ENCODE measurements at places on chromosomes 6 and 20. TPM values are rescaled to one million over a fixed set of nuclear protein-coding genes. Genes with fewer than 3 reads are reported as not detected.

DNA sequence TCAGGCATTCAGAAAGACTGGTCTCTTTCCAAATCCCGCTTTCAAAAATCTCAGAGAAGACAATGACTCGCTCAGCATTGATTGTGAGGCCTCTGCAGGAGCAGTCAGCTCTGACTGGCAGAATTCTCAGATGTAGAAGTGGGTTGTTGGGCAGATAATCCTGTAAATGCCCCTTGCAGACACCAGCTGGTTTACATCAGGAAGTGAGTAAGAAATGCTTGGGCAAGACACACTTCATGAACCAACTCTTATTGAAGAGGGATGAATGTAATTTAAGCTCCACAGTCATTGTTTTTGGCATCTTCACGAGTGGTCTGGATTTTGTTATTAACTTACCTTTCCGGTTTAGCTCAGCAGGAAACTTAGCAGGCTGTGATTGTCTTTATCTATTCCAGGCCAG lies 166.6 kb downstream of the PLCB4 start:
- no peak for DNase-seq

GRCh38 chr6:98724537-98724936 lies 109.8 kb upstream of the POU3F2 start:
- no peak for DNase-seq

The NEURL2 gene
- 7.6 TPM for total RNA-seq

DNA sequence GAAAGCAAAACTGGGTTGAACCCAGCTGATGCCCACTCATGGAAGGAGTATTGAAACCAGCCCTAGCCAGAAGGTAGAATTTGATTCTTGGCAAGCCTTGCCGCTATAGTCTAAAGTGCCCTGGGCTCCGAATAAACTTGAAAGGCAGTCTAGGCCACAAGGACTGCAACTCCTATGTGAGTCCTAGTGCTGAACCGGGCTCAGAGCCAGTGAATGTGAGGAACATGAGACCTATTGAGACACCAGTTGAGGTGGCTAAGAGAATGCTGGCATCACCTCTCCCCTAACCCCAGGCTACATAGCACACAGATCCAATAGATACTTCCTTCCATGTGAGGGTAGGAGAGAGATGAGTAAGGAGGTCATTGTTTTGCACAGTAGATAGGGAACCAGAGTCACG lies 3.5 kb upstream of the DEFB110 start:
- DNase-seq: no peak

DNA sequence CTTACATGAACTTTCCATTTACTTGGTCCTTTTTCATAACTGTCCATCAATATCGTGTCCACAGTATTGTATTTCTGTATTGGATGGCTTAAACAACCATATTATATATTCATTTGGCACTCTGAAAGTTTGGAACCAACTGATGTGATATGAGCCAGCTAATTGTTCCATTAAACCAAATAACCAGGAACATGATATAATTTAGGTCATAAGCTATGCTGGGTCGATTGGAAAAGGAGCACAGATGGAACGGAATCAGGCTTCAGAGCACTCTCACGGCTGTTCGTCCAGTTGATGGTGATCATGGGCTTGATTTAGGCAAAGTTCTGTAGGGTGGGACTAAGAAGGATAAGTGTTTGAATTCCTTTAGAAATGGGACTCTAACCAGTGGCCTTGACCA lies 142.7 kb downstream of the DNAH8 start:
- no peak for DNase-seq

GRCh38 chr6:125300992-125301434 lies 754 bp downstream of the HDDC2 start:
- no peak for DNase-seq

GRCh38 chr6:126949786-126950185 lies 168.7 kb upstream of the RSPO3 start:
- DNase-seq: no peak

The SLC32A1 gene
- not detected for total RNA-seq

DNA sequence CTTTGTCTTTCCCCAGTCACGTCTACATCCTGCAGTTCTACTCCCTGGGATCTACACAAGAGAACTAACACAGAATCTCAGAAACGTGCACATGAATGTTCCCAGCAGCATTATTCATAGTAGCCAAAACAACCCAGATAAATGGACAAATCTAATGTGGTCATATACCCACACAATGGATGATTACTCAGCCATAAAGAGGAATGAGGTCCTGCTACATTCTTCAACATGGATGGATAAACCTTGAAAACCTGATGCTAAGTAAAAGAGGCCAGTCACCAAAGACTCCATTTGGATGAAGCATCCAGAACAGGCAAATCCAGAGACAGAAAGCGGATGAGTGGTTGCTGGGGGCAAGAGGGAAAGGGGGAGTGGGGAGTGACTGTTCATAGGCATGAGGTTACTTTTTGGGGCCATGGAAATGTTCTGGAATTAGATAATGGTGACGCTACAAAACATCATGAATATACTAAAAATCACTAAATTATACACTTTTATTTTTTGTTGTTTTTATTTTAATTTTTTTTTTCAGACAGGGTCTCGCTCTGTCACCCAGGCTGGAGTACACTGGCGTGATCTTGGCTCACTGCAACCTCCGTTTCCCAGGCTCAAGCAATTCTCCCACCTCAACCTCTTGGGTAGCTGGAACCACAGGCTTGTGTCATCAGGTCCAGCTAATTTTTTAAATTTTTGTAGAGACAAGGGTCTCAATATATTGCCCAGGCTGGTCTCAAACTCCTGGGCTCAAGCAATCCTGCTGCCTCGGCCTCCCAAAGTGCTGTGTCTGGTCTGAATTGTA lies 50.8 kb upstream of the DSN1 start:
- no peak for DNase-seq

The DNAH8 gene
- total RNA-seq: 0.03 TPM

DNA sequence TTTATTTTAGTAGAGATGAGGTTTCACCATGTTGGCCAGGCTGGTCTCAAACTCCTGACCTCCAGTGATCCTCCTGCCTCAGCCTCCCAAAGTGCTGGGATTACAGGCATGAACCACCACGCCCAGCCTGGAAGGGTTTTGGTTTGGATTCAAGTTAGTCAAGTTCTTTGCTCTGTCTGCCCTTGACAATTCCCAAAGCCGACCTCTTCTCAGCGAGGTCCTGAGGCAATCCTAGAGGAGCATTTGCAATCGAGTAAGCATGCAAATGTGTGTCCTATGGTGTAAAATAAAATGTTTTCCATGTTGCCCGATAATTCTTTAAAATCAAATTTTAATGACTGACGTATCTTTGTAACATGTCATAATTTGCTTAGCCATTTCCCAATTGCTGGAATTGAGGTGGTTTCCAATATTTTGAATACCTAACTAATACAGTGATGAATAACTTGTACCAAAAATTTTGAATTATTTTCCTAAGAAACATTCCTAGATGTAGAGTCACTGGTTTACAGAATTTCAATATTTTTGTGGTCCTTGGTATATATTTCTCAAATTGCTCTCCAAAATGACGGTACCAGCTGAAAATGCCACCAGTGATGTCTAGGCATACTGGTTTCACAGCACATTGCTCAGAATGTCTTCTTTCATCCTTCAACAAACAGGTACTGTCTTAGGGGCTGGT lies 38.7 kb downstream of the GTF2H5 start:
- DNase-seq: no peak

GRCh38 chr6:56246881-56247653 lies at the start of gene COL21A1:
Gene COL21A1 (minus strand): TSS chr6:56247580. CDS start chr6:56182618, 64,962 bp downstream.
- DNase-seq: peak; percentile 71

The DLL1 gene
- total RNA-seq: 6.4 TPM

GRCh38 chr6:122068291-122068769 lies 331.1 kb upstream of the HSF2 start:
- no peak for DNase-seq

- DNase-seq: no peak
Measured at GRCh38 chr6:44956396-44956795, 371.7 kb upstream of the RUNX2 start.

DNA sequence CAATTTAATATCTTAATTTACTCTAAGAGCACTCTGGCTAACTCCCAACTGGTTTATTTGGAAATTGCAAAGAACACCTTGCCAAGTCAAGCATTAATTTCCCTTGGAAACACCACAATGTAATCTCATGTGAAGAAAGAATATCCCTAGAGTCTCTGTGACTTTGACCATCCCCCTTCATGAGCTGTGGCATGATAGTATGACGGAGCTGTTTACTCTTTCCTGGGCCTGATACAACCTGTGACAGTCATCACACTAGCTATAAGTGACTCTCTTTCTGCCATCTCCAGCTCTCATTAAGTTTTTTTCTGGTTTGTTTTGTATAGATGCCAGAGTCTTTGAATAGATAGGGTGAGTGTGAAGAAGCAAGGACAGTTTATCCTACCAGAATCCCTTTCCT lies 470.3 kb upstream of the JARID2 start:
- no peak for DNase-seq

The TSBP1 gene
- total RNA-seq: not detected

DNA sequence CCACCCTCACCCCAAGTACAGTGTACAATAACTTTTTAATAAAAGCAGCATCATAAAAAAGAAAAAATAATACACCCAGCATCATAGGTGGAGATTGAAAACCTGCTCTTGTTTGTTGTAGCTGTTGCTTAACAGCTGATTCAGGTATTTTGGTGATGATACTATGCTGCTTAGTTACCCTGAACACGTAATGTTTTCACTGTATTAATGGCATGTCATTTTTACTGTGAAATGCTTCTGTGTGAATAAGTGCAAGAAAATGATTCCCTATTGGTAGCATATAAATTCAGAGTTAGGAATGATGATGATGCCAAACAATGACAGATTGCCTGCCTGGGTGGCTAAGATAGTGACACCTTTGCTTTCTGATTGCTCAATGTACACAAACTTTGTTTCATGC lies 405.7 kb downstream of the HDGFL1 start:
- DNase-seq: no peak

The MYT1 gene
- total RNA-seq: not detected

- no peak for DNase-seq
Measured at GRCh38 chr6:19690325-19691075, 146.7 kb upstream of the ID4 start.

The OSTM1 gene
- total RNA-seq: 53.4 TPM
